Muscle of leg (tissue), 16 donors: ENCODE measurements at places on chromosomes 7 and 10.

GRCh38 chr10:79264942-79265341 lies 82.3 kb upstream of the PPIF start:
- DNase-seq: no peak

GRCh38 chr7:19121977-19122588 lies 4.6 kb upstream of the TWIST1 start:
- DNase-seq: peak; percentile 76

GRCh38 chr7:3198316-3198715 lies 102.7 kb upstream of the SDK1 start:
- no peak for DNase-seq

GRCh38 chr7:121282129-121282528 lies 46.7 kb upstream of the WNT16 start:
- no peak for DNase-seq

DNA sequence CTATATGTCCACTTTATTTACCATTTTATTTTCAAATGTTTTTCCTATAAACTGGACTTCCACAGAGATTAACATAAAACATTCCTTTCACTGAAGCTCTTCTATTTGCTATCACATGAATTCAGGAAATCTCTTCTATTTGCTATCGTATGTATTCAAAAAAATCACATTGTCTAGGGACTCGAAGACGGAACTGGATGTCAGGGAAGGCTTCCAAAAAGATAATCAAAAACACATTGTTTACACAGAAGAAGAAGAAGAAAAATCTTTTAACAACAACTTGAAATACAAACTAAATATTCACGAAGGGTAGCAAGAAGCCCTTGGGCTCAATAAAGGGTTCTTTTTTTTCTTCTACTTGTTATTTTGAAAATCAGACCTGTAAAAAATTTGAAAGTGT lies 426.1 kb upstream of the LRRN3 start:
- DNase-seq: peak; percentile 95

GRCh38 chr7:39609113-39609934 lies 14.0 kb upstream of the RALA start:
- DNase-seq: peak; percentile 94
